ENCODE measurements at places on chromosomes 6 and 20.

- no peak for DNase-seq
Observed at GRCh38 chr6:89007209-89008000, 44.0 kb upstream of the RNGTT start.

- DNase-seq, result no peak
Observed at GRCh38 chr6:76708641-76709331, 636.3 kb upstream of the IMPG1 start.

- DNase-seq, result no peak
Observed at GRCh38 chr6:45737331-45738056, 278.2 kb downstream of the CLIC5 start.

DNA sequence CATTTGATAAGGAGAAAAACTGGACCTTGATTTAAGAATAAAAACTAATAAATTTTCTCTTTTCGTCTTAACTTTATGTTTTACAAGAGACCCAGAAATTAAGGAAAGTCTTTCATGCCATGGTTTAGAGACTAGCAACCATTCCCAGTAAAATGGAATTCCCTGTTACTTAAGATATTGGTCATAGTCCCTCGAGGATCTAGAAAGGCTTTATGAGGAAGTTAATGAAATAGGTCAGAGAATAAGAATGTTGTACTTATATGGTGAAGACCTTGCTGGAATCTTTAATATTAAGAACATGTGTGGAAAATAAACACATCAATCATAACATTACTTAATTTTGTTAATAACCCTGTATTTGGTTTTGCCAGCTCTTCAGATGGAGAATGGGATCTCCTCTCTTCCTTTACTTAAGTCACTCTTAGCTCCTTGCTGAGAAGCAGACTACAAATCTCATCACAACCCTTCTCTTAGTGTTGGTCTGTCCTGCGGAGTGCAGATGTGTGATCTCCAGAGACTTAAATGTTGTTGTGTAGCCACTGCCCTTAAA lies 382.9 kb downstream of the QKI start:
- no peak for DNase-seq

DNA sequence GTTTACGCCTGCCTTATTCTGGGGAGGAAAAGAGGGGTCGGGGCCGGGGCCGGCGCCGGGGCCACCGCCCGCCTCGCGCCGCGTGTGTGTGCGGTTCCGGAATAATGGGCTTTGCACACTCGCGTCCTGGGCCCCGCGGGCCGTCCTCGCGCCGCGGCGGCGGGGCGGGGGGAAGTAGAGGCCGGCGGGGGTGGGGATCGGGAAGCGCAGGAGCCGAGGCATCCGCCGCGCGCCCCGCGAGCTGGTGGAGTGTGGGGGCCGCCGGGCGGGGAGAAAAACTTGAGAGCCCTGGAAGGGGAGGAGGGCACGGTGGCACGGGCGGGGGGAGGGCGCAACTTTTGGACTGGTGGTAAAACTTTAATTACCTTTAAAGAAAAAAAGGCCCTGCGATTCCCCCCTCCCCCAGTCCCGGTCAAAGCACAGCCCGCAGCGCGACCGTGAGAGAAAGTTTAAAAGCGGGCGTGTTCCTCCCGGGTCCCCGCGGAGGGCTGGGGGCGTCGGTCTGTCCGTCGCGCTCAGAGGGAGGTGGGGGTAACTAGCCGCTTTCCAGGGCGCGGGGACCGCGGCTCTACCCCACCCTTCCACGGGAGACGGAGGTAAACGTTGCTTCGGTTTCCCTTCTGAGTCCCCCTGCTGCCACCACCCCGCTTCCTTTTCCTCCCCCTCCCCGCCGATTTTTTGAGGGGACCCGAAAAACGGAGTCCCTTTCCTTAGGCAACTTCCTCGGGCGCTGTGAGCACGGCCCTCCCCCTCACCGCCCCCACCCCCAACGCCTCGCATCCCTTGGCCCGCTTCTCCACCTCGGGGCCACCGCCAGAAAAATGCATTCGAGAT lies 1.9 kb downstream of the L3MBTL3 start:
- DNase-seq, result no peak

GRCh38 chr20:7710440-7710839 lies 229.8 kb downstream of the HAO1 start:
- no peak for DNase-seq

GRCh38 chr20:60057866-60058807 lies 99.9 kb downstream of the CDH26 start:
- no peak for DNase-seq

DNA sequence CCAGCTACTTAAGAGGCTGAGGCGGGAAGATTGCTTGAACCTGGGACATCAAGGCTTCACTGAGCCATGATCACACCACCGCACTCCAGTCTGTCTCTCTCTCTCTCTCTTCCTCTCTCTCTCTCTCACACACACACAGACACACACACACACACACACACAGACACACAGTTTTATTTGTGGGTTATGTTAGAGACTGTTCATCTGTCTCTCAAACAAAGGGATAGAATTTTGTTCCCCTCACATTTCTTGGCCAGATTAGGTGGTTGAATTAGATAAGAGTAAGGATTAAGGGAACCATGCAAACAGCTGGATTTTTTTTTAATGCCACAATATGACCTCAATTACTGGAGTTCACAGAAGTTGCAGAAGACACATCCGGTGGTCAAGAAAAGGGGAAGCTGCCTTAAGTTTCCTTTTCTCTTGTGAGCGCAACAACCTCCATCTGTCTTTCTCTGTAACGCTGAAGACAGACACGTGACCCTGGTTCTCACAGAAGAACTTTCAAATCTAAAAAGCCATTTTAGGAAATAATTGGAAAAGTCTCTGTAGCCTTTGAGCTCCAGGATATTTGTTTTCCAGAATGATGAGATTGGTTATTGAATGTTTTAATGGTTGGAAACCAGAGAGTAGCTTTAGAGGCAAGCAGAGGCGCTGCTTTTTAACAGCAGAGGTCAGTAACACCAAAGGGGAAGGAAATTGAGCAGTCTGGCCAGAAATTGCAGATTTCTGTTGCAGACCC lies 32.9 kb upstream of the LGSN start:
- DNase-seq, result no peak

GRCh38 chr6:161444464-161444863 lies 170.6 kb upstream of the AGPAT4 start:
- DNase-seq, result peak; percentile 54

DNA sequence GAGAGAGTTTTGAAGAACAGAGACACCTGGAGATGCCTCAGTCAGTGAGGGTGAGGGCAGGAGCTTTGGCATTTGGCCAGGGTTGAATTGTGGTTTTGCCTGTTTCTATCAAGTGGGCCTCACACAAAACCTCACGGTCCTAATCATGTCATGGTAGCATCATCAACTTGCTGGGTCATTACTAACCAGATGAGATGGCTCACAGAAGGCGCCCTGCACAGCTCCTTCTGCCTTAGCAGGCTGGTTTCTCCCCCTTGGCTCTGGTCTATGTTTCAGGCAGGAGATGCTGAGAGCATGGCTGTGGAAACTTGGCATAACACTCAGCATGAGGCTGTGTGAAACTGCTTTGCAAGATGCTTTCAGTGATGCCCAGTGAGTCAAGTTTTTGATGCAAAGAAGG lies 99.3 kb downstream of the LRRC1 start:
- DNase-seq, result no peak

DNA sequence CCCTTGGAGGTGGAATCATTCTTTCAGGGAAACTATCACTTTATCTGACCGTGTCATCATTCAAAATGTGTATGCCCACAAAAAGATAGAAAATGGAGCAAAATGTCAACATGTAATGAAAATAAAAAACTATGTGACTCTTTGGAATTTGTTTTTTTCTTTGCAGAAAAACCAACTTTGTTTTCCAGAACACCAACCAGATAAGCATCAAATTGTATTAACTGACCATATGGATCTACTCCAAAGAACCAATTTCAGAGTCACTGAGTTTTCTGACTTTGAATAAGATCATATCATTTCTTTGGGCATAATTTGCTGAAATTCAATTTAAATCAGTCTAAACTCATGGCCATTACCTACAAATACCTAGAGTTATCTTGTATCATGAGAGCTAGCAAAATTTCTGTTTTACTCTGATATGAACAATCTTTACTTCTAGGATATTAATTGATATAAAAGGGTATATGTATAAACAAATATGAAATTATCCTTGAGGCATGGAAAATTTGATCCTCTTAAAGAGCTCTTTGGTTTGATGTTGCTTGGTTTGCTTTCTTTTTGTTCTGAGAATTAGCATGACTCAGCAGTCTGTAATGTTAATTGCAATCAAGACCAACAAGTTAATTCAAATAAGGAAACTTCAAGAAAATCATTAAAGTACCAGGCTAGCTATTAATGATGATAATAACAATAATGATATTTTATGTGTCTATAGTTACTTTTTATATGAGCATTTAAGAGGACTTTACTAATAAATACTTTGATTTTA lies 444.4 kb upstream of the MARCKS start:
- DNase-seq, result no peak

- DNase-seq, result peak; percentile 43
Observed at GRCh38 chr6:170062209-170062914, 228.5 kb downstream of the DLL1 start.

DNA sequence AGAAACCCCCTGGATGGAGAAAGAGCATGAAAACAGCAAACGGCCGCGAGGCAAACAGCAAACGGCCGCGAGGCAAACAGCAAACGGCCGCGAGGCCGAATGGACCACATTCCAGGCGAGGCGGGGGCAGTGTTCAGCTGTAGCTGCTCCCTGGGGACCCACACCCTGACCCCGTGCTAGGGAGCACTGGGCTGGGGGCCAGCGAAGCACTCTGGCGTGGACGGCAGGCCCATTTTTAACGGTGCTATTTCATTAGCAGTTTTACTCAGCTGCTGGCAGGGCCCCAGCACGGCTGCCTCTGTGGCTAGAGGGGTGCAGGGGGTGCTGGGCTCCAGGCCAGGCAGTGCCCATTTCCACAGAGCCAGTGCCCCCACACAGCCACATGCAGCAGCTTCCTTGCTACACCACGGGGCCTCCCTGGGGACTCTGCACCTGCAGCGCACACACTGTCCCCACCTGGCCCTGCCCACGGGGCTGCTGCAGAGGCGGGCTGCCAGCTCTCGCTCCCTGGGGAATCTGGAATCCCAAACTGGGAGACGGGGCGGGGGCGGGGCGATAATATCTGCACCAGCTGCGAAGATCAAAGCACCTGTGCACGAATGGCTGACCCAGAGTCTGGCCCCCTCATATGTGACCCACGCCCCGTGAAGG lies 35.6 kb upstream of the SLCO4A1 start:
- DNase-seq, result no peak

DNA sequence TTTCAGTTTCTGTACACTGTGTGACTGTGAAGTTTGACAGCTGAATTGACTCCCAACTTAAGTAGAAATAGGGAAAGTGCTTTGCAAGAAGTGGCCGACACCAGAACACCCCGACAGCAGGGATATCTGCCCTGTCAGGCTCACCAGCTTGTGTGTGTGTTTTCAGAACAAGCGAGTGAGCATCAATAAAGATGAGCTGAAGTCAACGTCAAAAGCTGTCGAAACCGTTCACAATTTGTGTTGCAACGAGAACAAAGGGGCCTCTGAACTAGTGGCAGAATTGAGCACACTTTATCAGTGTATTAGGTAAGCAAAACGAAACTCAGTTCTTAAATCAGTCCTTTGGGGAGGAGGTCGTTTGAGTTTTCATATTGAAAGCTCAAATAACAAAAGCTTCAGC lies 10.7 kb downstream of the NELFCD start:
- no peak for DNase-seq

DNA sequence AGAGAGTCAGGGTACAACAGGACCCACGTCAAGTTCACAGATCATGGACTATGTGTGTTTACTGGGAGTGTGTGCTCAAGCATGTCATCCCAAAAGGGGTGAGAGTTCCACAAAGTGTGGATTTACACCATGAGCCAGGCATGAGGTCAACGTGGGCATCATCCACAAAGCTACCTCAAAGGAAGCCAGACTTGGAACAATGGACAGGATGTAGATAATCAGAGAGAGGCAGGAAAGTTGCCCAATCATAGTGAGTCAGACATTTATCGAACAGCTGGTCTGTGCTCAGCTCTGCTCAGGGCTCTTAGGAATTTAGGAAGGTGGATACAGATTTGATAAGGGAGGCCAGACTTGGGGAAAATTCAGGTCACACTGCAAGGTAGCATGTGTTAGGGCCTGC lies 317.2 kb upstream of the CDYL start:
- DNase-seq, result no peak

DNA sequence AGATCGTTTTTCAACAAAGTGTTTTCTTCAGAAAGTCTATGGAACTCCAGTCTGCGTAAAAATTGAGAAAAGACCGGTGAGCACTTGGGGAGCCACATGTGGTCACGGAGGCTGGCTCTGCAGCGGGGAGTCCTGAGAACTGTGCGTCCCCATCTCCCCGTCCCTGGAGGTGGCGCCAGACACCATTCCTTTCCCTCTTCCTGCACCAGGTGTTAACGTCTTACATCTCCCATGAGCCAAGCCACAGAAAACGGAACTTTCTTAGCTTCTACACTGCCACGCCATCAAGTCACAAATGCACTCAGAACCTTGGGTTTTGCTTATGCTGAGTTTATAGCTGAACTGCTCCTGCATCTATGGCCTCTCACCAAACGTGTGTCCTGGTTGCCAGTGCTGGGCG lies 62.6 kb downstream of the GINS1 start:
- DNase-seq, result peak; percentile 56

GRCh38 chr6:158786645-158787304 lies 32.4 kb downstream of the EZR start:
- DNase-seq, result no peak

- DNase-seq, result no peak
Observed at GRCh38 chr20:10718661-10719060, 44.9 kb upstream of the JAG1 start.

DNA sequence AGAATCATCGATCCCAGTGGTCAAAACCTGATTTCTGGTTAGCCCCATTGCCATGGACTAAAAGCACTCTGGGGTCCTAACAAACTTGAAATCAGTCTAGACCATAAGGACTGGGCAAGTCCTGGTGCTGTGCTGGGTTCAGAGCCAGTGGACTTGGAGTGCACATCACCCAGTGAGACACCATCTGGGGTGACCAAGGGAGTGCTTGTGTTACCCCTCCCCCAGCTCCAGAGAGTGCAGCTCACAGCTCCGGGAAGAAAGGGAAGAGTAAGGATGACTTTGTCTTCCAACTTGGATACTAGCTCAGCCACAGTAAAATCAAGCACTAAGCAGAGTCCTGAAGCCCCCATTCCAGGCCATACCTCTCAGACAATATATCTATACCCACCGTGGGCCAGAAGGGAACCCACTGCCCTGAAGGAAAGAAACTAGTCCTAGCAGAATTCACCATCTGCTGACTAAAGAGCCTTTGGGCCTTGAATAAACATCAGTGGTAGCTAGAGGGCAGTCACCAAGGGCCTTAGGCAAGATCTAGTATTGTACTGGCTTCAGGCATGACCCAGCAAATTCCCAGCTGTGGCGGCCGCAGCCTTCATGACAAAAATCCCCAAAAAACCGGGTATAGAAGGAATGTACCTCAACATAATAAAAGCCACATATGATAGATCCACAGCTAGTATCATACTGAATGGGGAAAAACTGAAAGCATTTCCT lies 153.5 kb upstream of the OGFRL1 start:
- no peak for DNase-seq

DNA sequence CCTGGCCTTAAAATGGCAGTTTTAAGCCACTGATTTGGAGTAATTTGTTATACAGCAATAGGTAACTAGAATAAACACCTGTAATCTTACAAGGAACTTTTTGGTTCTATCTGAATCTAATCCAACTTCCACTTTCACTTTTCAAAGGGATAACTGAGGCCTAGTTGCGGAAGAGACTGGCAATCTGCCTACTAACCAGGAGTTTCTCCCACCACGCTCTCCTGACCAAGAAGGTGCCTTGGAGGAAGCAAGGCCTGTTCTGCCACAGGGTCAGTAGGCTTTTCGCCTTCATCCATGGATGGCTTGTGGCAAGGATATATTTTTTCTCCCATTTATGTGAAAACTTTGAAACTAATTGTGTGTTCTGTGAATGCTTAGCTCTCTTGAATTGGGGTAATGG lies 12.9 kb upstream of the MYBL2 start:
- no peak for DNase-seq

- peak; percentile 97 for DNase-seq
Observed at GRCh38 chr20:36202891-36203338, 33.4 kb upstream of the AAR2 start.
